HT-29 (cell line): ENCODE measurements at places on chromosomes 1 and 21.

DNA sequence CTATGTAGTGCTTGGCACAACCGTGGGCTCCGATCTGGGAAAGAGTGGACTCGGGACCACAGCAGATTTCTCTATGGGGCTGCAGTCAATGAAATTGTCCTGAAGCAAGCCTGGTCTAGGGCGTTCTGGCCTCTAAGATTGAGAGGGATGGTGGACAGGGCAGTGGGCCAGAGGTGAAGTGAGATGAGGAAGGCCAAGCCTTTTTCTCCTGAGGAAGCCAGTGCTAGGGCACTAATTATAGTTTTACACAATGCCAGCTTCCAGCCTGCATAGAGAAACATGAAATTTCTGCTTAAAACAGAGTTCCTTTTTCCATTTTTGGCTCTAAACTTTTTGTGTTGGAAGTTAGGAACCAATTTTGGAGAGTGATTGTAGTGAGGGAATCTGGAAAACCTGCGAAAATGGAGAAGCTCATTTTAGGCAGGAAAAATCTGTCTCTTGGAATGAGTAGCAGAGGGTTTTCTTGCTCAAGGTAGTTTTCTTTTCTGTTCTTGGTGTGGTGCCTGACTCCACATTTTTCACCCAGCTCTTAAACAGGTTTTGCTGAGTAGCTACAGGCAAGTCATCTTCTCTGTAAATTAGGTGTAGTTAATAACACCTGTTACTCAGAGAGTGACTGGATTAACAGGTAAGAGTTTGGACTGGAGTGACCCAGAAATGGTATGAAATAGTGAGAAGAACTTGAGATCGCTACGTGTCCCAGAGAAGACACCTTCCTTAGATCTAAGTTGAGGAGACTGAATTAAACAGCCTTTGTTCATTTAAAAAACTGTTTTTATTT lies 22.1 kb downstream of the UCK2 start:
- no peak for DNase-seq

GRCh38 chr1:97901017-97901658 lies 19.7 kb downstream of the DPYD start:
- no peak for DNase-seq

DNA sequence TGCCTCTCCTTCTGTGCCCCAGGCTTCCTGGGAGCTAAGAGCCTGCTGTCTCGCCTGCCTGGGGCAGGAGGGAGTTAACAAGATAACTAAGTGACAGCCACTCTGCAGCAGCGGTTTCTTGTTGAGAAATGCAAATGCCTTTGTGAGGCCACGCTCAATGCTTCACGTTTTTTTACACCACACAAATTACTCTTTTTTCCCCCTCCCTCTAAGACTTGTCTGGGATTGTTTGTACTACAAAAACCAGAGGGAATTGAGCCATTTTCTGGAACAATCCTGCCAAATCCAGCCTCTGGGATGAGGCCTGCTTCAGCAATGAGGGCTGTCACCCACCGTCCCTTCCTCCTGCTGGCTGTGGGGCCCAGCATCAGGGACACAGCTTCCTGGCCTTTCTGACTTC lies 119.6 kb downstream of the ACTL8 start:
- DNase-seq: no peak

DNA sequence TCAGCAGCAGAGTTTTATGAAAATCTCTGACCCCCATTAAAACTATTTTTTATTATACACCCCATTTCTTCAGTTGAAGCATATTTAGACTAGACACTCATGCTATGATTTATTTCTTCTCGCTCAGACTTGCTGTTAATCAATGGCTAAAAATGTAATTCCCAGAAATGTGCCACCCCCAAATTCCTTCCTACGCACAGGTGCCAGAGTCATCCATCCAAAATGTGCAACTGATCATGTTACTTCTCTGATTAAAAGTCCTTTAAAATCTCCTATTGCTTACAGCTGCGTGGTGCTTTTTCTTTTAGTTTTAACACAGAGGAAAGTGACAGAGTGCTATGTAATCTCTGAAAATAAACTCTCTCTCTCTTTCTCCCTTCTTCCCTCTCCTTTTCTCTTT lies 954.4 kb downstream of the NCAM2 start:
- no peak for DNase-seq

DNA sequence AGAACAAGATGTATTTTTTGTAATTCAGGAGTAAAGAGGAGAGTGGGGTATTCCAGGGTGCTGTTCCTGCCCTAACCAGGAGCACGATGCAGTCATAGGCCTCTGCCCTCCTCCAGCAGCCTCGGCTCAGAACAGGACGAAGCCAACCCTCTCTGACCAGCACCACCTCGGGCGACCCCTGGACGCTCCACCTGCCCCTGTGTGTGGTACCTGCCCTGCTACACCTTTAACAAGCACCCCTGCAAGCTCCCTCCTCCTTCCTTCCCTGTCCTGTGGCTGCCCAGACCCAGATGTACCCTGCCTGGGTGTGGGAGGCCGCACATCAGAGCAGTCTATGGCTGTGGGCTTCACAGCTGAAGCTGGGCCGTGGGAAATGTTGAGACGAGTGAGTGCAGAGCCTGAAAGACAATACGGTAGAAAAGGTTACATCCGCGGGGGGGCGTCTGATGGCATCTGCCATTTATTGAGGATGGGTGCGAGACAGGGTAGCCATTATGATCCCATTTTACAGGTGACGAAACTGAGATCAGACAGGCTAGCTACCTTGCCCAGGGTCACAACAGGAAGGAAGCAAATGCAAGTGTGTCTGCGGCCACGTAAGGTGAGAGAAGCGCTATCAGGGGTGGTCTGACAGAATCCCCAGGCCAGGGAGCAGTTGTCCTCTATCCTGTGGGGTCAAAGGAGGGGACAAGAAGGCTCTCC lies 4.6 kb downstream of the ERG start:
- no peak for DNase-seq

DNA sequence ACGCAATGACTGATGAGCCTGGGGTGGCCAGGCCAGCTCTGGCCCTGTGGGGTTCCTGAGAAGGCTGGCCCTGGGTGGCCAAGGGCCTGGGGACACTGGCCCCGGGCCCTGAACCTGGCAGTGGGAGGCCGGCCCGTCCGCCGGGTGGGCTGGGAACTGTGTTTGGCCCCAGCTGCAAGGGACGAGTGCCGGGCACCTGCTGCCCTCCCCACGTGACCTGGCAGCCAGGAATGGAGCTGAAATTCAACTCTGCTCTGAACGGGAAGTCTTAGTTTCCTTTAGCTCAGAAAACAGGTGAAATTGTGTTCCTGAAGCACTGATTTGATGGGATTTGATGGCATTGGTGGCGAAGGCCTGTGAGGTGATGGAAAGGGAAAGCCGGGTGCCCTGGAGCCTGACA lies 8.2 kb upstream of the TTLL10 start:
- peak; percentile 53 for DNase-seq
